ENCODE measurements at places on chromosomes 1 and 21. TPM values are rescaled to one million over a fixed set of nuclear protein-coding genes. Genes with fewer than 3 reads are reported as not detected.

Gene SPRR5
- total RNA-seq = not detected

Gene TIMM17A
- total RNA-seq = 85.0 TPM

Gene WDTC1
- 20.7 TPM for total RNA-seq

Gene CFAP74
- total RNA-seq = not detected

Gene ILDR2
- total RNA-seq = 21.5 TPM

Gene YRDC
- total RNA-seq = 32.8 TPM

Gene ERG
- total RNA-seq = not detected

Gene SPRR2E
- total RNA-seq = not detected

Gene RGS8
- not detected for total RNA-seq

Gene ADARB1
- total RNA-seq = 5.9 TPM

Gene LCE2A
- total RNA-seq = not detected

Gene OLFM3
- not detected for total RNA-seq

Gene KIF21B
- total RNA-seq = 1.2 TPM

Gene DDR2
- total RNA-seq = 21.9 TPM

Gene CELA3A
- not detected for total RNA-seq

Gene SLC9C2
- not detected for total RNA-seq

Gene HAPLN2
- total RNA-seq = not detected

Gene ANKRD65
- 0.17 TPM for total RNA-seq

Gene C1orf226
- 2.6 TPM for total RNA-seq

Gene TNFRSF4
- total RNA-seq = not detected

Gene IL20
- not detected for total RNA-seq

Data from M059J (cell line).